ENCODE measurements at places on chromosomes 4 and X. TPM values are rescaled to one million over a fixed set of nuclear protein-coding genes. Genes with fewer than 3 reads are reported as not detected.

Gene TRO
- 5.8 TPM for total RNA-seq

Gene ATOH1
- not detected for total RNA-seq

Gene GAGE1
- not detected for total RNA-seq

Gene LRAT
- not detected for total RNA-seq

Gene AMTN
- total RNA-seq = not detected
